Hypothalamus (tissue), 51 donors: ENCODE measurements at places on chromosomes 1 and 21.

DNA sequence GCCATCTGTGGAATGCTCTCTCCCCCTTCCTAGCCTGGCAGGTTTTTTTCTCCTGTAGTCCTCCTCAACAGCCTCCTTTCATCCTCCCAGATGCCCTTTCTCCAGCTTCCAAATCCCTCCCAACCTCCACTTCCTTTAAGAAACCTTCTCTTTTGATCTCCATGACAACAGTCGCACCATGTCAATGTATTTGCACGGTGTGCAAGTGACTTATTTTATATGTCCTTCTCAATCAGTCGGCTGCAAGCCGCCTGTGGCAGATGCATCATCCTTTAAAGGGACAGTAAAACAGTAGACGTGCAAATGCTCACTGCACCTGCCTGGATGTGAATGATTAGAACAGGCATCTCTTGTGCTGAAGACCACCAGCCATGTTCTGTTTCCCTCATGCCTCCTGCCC is 285.2 kb downstream of the PCP4 start:
- DNase-seq, result no peak

DNA sequence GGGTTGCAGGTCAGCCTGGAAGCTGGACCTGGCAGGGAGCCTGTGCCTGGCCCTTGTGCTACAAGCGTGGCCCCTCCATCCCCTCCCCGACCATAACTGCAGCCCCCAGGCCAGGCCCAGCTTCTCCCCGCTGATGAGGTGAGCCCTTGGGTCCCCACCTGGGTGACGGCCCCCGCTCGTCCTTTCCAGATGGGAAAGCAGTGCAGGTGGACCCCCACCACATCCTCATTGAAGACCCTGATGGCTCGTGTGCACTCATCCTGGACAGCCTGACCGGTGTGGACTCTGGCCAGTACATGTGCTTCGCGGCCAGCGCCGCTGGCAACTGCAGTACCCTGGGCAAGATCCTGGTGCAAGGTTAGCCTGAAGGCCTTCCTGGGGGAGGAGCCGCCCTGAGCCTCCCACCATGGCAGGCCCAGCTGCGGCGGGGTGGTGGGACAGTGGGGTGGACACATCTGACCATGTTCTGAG is 56.9 kb downstream of the TRIM11 start:
- no peak for DNase-seq

- no peak for DNase-seq
Measured at GRCh38 chr1:98292994-98293393, 368.5 kb upstream of the SNX7 start.

GRCh38 chr21:21806711-21807597 is 808.7 kb downstream of the NCAM2 start:
- DNase-seq, result no peak

DNA sequence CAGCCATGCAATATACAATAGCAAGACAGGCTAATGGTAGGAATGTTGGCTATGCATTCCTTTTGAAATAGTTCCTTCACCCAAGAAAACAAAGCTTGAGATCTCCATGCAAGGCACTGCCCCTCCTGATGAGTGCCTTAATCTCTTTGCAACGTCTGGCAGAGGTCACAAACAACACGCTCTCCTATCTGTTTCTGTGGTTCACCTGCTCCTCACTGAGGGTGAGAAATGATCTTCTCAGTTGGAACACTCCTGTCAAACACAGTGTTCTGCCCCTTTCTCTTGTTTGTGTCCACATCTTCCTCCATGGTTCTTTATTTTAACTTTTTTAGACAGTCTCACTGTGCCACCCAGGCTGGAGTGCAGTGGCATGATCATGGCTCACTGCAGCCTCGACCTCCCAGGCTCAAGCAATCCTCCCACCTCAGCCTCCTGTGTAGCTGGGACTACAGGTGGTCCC is 21.2 kb upstream of the XPR1 start:
- DNase-seq, result no peak

DNA sequence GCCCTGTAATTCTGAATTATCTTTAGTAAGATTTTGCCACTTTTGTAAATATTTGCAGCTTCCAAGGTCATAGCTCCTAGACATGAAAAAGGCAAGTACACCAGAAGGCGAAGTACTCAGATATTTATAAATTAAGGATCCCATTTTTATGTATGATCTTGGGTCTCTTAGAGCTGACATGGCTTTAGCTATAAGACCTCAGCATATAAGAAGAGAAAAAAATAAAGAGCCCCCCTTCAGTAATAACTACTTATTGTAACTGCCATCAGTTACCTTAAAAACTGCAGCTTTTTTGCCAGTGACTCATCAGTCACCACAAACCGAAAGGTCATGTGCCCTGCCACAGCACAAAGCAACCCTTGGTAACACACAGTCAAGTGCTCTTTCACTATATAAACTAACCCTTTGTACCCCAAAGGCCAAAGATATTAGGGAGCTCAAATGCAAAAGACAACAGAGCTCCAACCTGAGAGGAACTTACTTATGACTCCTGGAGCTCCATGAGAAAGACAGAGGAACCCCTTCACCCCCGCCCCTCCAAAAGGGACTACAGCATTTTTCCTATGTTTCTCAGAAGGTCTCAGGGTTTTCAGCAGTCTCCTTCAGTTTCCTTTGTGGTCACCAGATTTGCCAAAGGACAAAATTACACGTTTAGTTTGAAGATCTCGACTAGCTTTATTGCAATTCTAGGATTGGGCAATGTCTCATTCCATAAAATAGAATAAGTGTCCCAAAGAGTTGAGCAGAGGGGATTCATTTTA is 219.8 kb upstream of the DUSP10 start:
- DNase-seq, result no peak

- DNase-seq, result no peak
Measured at GRCh38 chr1:49626472-49626871, 397.3 kb downstream of the AGBL4 start.

- DNase-seq, result no peak
Measured at GRCh38 chr1:164926107-164926506, 367.1 kb downstream of the PBX1 start.

DNA sequence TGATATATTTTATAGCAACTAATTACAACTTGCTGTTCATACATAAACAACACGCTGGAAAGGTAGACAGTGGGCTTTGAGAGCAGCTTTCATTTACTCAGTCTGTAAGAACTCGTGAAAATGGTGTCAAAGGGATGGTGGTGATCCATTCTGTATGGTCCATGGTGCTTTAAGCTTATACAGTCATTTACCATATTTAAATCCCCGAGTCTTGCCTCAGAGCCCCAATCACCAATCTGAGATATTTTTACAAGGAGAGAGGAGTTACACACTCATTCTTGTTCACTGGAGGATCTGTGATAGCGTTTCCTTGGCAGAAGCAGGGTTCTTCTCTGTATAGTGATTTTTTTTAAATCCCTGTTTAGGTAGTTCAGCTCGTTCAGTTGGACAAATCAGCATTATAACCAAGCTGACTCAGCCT is 694.6 kb downstream of the USP25 start:
- no peak for DNase-seq

GRCh38 chr1:6783936-6784559 is 1.2 kb upstream of the CAMTA1 start:
- no peak for DNase-seq

DNA sequence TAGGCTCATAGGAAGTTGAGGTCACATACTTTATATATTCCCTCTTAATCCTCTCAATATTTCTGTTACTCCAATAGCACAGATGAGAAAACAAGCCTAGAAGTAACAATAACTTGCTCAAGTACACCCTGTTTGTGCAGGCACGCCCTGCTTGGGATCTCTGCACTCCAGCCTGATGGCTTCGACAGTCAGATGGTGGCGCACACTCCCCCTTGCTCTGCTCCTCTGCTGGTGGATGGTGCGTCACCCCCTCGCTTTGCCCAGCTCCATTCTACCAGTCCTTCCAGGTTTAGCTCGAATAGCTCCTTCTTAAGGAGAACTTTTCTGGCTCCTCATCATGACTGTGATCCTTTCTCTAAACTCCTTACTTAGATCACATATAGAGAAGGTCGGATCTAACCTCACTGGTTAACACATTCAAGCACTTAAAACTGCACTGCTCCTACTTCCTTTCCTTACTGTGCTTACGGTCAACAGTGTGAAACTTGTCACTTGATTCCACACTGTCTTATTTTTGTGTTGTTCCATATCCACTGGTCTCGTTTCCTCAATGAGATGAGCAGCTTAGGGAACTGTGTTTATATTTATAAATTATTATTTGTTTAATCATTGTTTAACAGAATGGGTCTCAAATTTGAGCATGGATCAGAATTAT is 3.0 kb downstream of the TSPAN2 start:
- no peak for DNase-seq

DNA sequence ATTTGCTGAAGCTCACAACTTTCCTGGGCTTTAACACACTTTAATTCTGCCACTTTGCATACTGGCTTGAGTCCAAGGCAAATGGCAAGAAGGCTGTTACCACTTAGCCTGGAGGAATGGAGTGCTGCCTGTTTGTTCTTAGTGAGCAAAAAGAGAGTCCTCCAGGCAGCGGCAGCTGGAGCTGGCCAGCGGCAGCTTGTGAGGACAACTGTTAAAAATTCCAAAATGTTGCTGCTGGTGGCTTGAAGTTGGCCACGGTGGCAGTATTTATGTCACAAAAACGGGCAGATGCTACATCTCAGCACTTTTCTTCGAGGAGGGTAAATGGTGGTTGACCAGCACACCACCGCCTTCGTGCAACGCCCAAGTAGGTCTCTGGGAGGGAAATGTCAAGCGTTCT is 27.3 kb downstream of the STPG1 start:
- DNase-seq, result no peak
